ENCODE measurements at places on chromosomes 3 and 15. TPM values are rescaled to one million over a fixed set of nuclear protein-coding genes. Genes with fewer than 3 reads are reported as not detected.

The GOLGA8G gene
- not detected for total RNA-seq

The ANKRD34C gene
- total RNA-seq = not detected

The LINGO1 gene
- 4.3 TPM for total RNA-seq

The GLDN gene
- 6.8 TPM for total RNA-seq

The SACM1L gene
- 67.5 TPM for total RNA-seq

The POLQ gene
- total RNA-seq = 2.1 TPM

The CPA3 gene
- total RNA-seq = not detected

The SPTSSB gene
- total RNA-seq = 0.79 TPM

The IL12A gene
- total RNA-seq = 1.9 TPM

The AGBL1 gene
- total RNA-seq = not detected

The GP5 gene
- total RNA-seq = 0.51 TPM

The PLSCR2 gene
- total RNA-seq = not detected

The GPR15 gene
- 9.2 TPM for total RNA-seq

The SMARCC1 gene
- total RNA-seq = 75.2 TPM

The ZDHHC23 gene
- total RNA-seq = 9.4 TPM
